SJSA1 (cell line): ENCODE measurements at places on chromosomes 7 and 10.
A peak's percentile ranks its signal among the peaks of the same experiment; 100 is the strongest.

DNA sequence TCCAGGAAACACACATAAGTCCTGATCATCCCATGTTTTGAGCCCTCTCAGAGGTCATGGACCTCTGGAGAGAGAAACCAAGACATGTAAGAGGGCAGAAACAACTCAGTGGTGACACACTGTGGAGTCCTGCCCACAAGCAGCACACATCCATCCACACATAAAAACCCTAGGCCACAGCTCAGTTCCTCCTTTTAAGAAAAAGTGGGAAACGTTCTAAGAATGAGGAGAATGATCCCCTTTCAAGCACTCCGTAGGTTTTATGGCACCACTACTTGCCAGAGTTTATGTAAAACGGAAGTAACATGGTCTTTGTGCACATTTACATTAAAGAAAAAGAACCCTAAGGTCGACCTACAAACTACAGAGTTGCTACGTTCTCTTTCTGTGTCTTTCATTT lies 19.9 kb downstream of the ATAD1 start:
- DNase-seq = no peak

GRCh38 chr10:87038786-87039185 lies 18.7 kb downstream of the FAM25A start:
- no peak for DNase-seq

DNA sequence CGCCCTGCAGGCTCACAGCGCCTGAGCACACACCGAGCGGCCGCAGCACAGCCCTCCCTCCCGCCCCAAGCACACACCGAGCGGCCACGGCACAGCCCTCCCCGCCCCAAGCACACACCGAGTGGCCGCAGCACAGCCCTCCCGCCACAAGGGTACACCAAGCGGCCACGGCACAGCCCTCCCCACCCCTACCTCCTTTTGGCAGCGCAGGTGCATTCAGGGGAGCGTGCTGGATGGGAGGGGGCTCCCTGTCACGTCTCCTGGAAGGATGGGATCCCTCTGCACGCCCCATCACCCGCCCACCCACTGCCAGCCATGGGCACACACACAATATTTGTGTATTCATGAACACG lies 482.6 kb downstream of the DNAJB6 start:
- DNase-seq = no peak

DNA sequence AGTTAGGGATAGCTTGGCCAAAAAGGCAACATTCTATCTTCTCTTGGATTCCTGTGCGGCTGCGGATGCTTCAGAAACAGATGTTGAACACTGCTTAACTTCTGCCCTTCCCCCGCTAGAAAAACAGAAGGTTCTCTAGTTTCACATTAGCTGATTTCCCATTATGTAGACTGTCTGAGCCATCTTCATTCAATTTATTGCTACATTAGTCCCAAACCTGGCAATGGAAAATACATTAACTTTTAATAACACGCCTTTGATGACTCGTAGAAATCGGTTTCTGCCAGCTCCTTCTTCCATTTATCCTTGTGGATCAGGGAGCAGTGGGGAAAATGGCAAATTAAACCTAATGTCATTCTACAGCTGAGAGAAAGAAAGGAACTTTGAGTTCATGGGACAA lies 119.9 kb downstream of the SLC16A9 start:
- no peak for DNase-seq

DNA sequence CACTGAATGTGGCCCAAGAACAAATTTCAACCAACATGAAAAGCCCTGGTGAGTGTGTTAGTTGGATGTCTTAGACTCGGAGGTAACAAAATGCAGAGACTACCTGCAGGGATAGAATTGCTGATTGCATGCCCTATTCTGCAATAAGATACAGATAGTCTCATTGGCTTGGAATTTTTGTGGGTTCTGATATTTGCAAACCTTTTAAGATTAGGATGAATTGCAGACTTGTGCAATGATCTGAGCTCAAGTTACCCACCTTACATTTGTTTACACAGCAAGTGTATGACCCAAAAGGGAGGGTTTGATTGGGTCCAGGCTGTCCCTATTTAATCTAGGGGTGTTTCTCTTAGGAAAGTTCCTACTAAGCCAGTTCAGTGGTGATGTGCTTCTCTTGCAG lies 45.4 kb downstream of the GPR37 start:
- DNase-seq = peak; percentile 8

DNA sequence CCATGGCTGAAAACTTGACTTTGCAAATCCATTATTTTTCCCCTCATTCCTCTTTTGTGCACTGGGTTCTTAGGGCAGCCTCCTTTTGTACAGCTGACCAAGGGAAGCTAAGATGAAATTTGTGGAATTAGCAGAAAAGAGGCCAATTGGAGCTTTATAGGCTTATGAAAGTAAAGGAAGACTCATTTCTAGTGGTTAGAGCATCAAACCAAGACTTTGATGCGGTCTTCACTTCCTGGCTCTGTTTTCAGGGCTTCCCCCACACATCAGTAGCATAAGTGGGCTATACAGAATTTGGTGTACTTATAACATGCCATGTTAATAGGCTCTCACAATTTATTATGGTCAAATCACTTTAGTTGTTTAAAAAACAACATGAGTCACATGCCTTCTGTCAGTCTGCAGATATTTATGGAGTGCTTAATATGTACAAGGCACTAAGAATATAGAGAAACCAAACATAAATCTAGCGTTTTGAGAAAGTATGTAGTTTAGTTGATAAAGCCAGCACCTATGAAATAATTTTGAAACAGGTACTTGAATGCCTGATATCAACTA lies 5.7 kb downstream of the AUTS2 start:
- DNase-seq = no peak

- DNase-seq = no peak
These were observed 225.8 kb downstream of the PARD3 start for GRCh38 chr10:34589275-34589674.

DNA sequence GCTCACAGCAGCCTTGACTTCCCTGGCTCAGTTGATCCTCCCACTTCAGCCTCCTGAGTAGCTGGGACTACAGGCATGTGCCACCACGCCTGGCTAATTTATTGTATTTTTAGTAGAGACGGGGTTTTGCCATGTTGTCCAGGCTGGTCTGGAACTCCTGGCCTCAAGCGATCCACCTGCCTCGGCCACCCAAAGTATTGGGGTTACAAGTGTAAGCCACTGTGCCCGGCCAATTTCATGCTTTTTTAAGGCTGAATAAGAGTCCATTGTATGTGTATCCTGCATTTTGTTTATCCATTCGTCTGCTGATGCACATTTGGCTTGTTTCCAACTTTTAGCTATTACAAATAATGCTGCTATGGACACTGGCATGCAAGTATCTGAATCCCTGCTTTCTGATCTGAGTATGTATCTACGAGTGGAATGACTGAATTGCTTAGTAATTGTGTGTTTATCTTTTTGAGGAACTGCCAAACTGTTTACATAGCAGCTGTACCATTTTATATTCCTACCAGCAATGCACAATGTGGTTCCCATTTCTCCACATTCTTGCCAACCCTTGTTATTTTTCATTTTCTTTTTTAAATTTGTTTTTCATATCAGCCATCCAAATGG lies 37.3 kb upstream of the TPST1 start:
- peak; percentile 87 for DNase-seq

GRCh38 chr10:102401342-102401654 lies 5.8 kb downstream of the NFKB2 start:
- DNase-seq = no peak

- DNase-seq = no peak
These were observed 33.3 kb downstream of the A1CF start for GRCh38 chr10:50851884-50852671.

- no peak for DNase-seq
These were observed 518.5 kb downstream of the GLRX3 start for GRCh38 chr10:130654726-130655125.

- no peak for DNase-seq
These were observed 133.5 kb downstream of the GALNT11 start for GRCh38 chr7:152158801-152159587.

- no peak for DNase-seq
These were observed 166.3 kb upstream of the LANCL2 start for GRCh38 chr7:55198634-55199392.

- no peak for DNase-seq
These were observed 98.4 kb downstream of the STK31 start for GRCh38 chr7:23808421-23808820.

DNA sequence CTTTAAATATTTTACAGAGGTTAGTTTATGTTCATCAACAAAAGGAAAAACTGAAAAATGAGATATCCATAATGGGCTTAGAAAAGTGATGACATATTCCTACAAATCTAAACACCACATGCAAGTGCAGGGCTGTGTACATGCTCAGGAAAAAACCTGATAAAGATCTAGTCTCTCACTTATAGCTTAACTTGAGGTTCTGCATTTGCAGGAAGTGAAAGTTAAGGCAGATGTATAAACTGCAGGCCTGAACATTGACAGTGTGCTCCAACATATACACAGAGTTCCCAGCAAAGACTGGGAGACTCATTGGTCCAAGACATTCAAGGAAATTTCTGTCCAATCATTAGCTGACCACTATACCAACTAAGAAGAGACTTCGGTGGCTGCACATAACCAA lies 63.8 kb upstream of the RET start:
- no peak for DNase-seq

GRCh38 chr10:51698473-51699063 lies 827 bp downstream of the CSTF2T start:
- DNase-seq = no peak

GRCh38 chr10:29315814-29316213 lies 26.9 kb downstream of the LYZL1 start:
- no peak for DNase-seq

DNA sequence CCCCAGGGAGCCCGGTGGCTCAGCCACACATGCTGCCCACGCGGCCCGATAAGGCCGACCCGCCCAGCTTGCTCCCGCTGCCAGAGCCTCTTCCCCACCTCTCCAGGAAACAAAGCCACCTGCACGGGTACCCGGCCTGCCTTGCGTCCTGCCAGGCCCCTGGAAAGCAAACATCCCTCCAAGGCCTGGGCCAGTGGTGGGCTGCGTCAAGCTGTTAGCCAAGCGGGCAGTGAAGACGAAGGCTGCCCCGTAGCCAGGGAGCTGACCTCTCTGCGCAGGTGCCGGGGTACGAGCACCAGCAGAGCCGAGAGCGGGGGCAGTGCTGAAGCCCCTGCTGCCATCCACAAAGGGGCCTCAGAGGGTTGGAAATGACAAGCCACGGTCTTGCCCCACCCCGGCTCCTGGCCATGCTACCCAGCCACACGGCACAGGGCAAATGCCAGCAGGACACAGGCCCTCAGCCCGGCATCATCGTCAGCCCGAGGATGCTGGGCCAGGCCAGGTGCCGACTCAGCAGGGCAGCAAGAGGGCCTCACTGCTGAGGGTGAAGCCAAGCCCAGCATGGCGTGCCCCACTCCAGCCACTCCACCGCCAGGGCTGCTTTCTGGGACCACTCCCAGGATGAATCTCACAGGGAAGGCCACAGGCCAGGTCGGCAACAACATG lies 140.0 kb downstream of the PTPRN2 start:
- no peak for DNase-seq

DNA sequence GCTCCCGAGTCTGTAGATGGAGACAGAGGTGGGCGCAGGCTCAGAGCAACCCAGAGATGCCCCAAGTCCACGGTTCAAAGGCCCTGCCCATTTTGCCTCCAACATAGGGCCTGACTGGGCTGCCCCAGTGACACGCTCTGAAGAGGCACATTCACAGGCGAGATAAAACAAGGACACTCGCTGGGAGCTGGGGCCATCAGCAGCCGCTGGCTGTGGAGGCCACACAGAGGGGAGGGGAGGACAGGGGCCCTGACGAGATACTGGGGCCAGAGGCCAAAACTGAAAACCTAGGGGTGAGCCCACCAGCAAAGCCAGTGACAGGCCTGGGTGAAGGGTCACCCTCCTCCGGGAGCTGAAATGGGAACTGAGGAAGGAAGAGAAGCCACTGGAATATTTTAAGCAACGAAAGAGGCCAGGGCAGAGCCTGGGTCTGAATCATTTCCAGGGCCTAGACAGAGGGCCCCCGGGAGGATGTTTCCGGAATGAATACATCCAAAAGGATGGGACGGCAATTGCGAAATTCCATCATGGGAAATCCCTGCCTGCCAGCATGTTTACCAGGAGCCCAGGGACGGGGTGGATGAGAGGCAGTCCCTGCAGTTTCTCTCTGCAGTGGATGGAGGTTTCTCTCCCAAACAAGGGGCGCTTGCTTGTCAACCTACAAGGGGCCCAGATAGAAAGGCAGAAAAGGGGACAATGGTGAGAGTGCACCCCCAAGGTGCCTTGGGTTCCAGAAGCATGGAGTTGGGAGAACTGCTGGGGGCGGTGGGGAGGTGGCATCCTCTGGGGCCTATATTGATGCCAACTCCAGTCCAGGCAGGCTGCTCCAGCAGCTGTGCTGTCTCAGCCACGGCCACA lies 29.0 kb upstream of the HSPA12A start:
- peak; percentile 10 for DNase-seq
